Activated naive CD4-positive, alpha-beta T cell (primary cell): ENCODE measurements at places on chromosomes 6 and 20.
A peak's percentile ranks its signal among the peaks of the same experiment; 100 is the strongest.

DNA sequence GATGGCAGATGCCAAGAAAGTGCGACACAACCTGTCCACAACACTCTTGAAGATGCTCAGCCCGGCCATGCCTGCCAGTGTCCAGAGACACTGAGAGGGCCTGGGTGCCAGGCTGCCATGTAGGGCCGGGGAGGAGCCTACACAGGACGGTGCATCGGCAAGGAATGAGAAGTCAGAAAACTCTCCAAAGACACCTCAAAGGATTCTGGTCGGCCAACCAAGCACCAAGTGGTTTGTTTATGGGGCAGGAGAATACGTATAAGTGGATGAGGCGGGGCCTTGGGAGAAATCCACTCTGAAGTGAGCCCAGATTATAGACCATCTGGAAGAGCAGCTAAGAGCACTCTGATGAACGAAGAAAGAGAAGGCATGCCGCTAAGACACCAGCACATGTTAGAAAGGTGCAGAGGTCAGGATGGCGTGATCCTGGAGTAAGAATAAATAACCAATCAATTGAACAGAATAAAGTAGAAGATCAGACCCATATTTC is 120.7 kb upstream of the FOXQ1 start:
- DNase-seq, result no peak

GRCh38 chr6:148535976-148536375 is 193.3 kb downstream of the SASH1 start:
- DNase-seq, result no peak

DNA sequence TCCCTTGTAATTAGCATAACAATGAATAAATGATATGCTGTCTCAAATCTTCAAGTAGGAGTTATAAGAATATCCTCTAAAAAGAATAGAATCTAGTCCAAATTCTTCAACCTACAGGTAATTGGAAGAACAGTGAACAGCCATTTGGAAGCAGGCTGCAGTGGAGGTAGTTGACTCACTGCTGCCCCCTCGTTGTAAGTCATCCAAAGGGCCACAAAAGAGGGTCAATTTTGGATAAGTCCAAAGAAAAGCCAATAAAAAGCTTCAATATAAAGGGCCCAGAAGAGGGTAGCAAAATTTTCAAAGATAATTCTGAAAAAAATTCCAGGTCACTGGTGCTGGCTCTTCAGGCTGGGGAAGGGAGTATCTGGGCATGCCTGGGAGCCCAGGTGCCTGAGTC is 60.8 kb upstream of the SSTR4 start:
- DNase-seq, result no peak

DNA sequence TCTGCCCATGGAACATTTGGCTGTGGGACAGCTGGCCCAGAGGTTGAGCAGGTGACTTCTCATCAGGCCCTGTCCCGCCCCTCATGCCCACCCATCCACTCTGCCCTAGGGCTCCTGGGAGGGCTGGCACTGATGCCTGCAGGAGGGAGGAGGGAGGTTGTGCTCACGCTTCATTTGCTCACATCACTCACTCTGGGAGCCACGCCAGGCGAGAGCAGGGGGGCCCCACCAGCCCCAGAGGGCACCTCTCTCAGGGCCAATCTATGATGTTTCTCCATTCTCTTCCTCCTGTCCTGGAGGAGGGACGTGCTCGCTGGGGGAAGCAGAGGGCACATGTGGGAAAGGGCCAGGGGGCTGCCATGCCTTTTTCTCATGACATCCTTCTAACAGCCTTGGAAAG is 10.9 kb upstream of the GLP1R start:
- no peak for DNase-seq

- no peak for DNase-seq
Measured at GRCh38 chr6:152068622-152069261, 261.3 kb downstream of the ESR1 start.

GRCh38 chr6:52426667-52427066 is 6.5 kb downstream of the EFHC1 start:
- DNase-seq, result no peak

- DNase-seq, result no peak
Measured at GRCh38 chr6:142906945-142907470, 38.0 kb downstream of the HIVEP2 start.

DNA sequence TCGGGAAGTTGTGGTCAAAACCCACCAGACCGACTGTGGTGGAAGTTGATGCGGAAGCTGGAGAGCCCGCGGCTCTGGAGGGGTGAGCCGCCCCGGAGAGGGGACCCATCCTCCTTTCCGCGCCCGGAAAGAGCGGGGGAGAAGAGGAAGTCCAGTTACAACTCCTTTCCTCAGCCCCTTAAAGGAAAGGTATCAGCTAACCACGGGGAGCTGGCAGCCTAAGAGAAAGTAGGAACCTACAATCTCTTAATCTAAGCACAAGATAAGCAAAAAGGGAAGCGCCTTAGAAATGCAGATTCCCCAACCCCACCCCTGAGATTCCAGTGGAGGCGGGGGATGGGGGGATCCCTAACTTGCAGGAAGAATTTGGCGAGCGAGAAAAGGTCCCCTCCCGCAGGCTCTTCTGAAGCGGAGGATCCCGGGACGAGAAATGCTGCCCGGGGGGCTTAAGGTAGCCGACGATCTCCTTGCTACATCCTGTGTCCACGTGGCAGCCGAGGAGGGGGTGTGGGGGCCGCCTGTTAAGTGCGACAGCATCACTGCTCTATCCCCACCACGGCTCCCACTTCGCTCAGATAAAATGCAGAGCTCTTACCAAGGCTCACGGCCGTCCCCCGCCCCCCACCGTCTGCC is 87.5 kb downstream of the ZFP64 start:
- no peak for DNase-seq

DNA sequence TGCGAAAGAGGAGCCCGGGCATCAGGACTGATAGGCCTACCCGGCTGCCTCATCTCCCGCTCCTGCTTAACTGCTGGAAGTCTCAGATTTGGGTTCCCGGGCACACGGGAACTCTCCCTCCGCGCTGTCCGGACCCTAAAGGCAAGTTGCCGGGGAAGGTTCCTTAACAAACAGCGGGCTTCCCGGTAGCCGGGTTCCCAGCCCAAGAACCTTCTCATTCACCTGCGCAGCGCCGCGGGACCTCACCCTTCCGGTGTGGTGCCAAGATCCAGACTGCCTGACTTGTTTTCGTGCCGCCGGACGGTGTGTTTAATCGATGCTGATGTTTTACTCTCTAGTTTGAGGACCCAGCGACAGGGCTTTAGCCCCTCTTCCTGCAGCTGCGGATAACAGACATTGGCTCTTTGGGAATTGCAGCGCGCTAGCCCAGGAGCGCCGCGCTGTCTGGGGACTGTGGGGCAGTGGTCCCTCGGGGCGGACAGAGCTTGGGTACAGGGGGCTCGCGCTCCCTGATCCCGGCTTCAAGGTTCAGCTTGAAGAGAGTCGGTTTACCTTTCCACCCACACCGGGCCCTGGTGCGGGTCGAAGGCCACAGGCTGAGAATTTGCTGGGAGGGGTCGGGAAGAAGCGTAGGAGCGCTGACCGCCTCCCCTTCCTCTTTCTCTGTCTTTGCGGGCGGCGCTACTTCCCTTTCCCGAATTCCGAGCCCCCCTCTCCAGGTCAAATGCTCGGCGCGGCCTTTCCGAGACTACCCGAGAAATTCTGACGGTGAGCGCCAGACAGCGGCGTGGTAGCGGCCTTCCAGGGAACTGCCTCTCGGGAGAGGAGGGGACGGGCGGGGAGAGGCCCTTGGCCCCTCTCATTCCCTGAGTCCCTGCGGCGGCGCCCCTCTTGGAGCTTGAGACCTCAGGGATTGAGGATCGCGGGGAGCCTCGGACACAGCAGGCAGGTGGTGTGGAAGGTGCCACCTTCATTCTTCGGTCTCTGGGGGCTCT is 17.2 kb downstream of the ABT1 start:
- DNase-seq, result no peak

DNA sequence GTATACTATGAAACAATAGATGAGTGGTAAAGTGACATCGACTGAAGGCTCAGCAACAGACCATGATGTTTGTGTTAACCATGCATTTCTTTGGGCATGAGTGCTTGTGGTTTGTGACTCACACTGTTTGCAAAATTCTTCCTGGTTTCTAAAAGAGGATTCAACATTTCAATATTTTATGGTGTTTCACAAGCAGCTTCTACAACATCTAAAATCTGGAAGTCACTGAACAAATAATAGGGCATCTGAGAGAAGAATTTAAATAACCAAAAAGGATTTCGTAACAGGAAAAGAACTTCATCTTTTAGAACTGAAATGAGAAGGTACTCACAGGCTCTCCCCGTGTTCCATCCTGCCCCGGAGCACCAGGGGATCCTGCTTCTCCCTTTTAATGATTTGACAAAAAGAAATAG is 146.2 kb downstream of the COL21A1 start:
- no peak for DNase-seq

DNA sequence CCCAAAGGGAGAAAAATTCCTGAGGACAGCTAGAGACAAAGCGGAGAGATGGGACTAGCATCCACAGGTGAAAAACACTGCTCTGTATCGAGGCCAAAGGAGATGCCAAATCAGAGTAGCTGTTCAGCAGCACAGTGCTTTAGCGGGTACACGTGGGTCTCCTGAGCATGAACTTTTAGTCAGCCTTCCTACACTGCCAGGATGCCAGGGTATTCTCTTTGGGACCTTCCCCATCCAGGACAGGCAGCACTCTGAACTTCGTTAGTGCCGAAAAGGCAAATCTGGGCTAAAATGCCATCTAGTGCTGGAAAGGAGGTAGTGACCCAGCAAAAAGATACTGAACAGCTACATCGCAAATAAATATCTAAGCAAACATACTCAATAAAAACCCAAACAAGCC is 64.9 kb downstream of the C6orf58 start:
- no peak for DNase-seq

DNA sequence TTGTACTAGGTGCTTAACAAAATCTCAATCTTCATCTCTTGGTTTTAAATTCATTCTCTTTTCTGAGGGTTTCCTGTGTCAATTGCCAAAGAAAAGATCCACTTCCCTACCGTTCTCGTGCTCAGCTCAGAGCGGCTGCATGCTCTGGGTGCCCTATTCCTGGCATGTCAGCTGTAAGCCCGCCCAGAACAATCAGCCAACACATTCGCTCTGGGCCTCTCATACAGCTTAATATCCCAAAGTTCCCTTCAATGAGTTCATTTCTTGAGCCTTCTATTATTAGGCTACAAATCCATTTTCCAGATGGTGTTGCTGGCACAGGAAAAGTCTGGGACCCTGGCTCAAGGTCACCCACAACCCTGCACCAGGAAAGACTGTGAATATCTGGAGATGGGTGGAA is 24.3 kb upstream of the LRFN2 start:
- no peak for DNase-seq

- no peak for DNase-seq
Measured at GRCh38 chr20:52016022-52016421, 175.6 kb downstream of the ZFP64 start.

- DNase-seq, result no peak
Measured at GRCh38 chr6:16305246-16305725, 66.9 kb downstream of the GMPR start.

GRCh38 chr6:117483004-117483644 is 650 bp downstream of the DCBLD1 start:
- DNase-seq, result no peak

DNA sequence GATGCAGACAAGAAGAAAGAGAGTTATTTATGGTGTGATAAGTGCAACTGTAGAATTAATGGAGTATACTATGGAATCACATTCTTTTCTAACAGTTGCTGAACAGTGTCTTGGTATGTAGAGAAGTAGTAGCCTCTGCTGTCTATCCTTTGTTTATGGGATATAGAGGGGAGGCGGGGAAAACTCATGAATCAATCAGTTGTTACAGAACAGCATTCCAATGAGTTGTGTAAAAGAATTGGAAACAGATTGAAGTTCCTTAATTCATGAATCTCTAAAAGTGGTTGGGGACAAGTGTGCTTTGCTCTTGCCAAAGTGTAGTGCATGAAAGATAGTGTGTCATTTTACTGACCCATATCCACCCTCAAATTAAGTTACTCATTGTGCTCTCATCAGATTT is 77.7 kb downstream of the FLRT3 start:
- DNase-seq, result no peak

- DNase-seq, result no peak
Measured at GRCh38 chr6:160217863-160218262, 40.8 kb downstream of the SLC22A2 start.

DNA sequence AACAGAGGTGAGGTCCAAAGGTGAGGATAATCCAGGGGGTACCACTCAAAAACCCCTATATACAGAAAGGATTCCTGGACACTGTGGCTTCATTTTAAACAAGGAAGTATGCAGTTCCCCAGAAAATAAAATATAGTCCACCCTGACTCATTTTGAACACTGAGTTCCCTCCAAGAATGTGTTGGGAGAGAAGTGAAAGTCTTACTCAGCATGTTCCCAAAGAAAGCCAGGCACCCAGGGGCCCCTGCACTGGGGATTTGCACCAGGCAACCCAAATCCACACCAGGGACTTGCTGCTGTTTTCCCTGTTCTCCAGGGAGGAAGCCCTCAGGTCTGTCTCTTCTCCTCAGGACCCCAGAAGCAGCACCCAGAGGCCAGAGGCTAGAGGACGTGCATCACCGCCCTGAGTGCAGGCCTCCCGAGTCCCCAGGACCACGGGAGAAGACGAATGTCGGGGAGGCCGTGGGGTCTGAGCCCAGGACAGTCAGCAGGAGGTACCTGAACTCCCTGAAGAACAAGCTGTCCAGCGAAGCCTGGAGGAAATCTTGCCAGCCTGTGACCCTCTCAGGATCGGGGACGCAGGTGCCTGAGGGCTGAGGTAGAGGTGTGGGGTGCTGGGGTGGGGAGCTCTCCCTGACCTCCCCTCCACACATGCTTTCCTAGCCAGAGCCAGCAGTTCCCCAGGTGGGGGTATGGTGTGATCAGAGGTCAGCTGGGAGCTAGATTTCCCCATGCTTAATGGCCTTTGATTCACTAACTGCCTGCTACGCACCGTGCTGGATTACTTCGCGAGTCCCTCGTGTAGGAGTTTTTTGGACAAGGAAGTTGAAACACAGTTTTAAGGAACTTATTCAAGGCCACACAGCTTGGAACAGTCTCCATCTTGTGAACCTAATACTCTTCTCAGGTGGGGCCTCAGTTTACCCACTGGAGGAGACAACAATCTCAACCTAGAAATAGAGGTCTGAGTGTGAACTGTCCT is 3.3 kb downstream of the FGD2 start:
- DNase-seq, result no peak

DNA sequence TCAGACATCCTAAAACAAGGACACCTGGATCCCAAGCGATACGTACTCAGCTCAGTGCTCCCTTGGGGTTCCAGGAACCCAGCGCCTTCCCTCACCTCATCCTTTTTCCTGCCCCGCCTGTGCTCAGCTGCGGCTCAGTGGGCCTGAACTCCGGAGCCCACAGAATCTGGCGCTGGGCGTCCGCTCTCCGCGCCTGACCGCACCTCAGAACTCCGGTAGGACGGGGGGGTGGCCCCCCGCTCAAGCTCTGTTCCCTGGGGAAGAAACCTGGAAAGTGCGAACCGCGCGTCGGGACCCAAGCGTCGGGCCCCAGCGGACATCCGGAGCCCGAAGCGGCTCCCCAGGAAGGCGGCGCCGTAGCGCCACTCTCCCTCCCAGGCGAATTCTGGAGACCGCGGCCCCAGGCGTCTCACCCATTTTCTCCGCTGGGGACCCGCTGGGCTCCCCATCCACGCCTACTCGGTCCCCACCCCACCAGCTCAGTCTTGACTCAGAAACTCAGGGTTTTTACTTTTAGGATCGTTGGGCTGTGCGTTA is 336 bp upstream of the LY6G5C start:
- DNase-seq, result peak; percentile 24

- DNase-seq, result no peak
Measured at GRCh38 chr20:42442716-42443115, 747.0 kb downstream of the PTPRT start.
